Activated CD8-positive, alpha-beta T cell treated with anti-CD3 and anti-CD28 coated beads for 36 hours (primary cell): ENCODE measurements at places on chromosomes 2 and 18.

GRCh38 chr2:24576617-24577016 lies 85.6 kb downstream of the NCOA1 start:
- no peak for DNase-seq

DNA sequence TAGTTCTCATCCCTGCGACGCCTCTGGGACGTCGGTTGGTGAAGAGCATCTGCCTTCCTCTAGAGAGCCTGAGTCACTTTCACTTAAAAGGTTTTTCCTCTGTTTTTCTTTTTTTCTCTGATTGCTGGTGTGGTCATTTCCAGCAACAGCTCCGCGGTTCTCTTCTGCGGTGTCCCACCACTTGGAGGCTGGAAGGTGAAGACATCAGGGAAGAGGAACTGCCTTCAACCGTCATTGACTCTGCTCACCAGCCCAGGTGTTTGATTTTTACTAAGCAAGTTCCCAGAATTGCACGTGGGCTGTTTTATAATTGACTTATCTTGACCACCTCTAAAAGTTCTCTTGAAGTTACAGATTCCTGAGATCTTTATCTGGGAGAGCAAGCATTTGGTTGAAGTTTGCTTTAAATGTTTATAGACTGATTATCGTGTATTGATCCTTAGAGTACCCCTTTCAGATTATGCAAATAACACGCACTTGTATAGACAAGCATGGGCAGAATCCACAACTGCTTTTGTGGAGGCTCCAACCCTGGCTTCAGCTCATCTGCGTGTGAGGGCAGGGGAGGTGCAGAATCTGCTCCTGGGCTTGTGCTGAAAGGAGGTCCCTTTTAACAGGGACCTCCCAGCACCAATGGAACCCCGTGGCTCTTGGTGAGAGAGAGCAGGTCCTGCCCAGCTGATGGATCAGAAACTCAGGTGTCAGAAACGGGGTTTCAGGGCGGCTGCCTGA lies 3.5 kb downstream of the CTDP1 start:
- DNase-seq: peak; percentile 79

DNA sequence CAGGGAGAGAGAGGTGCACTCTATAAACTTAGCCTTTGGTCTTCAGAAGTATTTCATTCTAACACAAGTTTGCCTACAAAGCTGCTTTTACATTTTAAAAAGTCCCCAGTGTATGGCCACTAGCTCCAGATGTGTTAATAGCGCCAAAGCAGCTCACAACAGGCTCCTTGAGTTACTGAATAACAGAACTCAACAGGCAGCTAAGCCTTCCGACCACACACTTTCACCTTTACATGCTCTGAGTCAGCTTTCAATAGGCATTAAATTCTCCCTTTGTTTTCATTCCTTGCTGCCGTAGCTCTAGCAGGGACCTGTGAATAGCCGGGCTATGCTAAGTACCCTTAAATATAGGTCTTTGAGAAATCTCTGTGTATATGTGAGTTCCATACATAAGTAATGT lies 262.8 kb upstream of the PARD3B start:
- DNase-seq: no peak

GRCh38 chr2:84456156-84456555 lies 2.9 kb downstream of the SUCLG1 start:
- no peak for DNase-seq

DNA sequence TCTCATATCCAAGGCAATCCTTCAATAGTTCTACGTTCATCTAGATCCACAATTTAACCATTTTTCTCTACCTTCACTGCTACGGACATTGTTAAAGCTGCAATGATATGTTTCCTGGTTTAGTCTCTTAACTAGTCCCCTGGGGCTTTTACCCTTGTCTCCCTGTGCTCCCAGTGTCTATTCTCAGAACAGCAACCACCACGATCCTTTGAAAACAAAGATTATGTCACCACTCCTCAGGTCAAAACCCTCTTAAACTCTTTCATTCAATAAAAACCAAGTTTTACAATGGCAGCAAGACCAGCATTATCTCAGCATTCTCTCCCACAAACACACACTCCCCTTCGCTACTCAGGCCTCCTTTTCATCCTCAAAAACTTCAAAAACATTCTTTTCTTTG lies 298.2 kb upstream of the CHST9 start:
- DNase-seq: no peak

DNA sequence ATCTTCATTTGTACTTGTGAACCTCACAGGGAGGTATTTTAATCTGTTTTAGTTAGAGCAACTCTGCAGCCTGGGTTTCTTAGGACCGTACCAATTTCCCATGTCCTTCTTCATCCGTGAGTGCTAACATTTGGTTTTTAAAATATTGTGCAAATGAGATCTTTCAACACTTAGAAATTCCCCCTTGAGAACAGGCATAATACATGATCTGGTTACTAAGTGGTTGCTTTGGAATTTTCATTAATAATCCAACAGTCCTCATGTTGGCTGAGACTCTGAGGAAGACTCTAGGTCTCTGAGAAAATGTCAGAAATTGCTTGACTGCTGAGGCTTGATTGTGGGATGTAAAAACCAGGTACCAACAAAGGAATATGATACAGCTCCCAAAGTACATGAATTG lies 125.6 kb upstream of the CDCA7 start:
- DNase-seq: no peak

GRCh38 chr2:73877071-73877802 lies 15.6 kb upstream of the ACTG2 start:
- no peak for DNase-seq

GRCh38 chr18:75350512-75350839 lies 77.0 kb downstream of the SMIM21 start:
- no peak for DNase-seq

DNA sequence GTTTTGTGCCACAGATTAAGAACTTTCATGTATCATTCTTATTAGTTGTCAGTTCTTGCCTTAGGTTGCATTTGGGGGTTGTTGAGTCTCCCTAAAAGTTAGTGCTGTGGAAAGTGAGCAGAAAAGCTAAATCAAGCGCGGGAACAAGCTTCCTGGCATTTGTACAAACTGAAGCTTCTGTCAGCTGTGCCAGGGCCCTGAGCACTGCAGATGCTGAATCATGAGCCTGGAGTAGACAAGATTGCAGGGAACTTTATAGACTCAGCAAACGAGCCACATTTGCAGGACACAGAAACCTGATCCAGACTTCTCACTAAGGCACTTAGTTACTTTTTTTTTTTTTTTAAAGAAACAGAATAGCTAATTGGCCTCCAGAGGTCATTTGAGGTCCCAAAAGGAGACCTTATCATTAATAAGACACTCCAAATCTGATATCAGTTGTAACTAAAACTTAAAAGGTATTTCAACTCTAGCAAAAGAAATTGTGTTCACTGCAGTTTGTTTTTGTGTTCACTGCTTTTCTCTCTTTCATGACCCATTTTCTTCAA lies 88.7 kb downstream of the ADAM23 start:
- no peak for DNase-seq

DNA sequence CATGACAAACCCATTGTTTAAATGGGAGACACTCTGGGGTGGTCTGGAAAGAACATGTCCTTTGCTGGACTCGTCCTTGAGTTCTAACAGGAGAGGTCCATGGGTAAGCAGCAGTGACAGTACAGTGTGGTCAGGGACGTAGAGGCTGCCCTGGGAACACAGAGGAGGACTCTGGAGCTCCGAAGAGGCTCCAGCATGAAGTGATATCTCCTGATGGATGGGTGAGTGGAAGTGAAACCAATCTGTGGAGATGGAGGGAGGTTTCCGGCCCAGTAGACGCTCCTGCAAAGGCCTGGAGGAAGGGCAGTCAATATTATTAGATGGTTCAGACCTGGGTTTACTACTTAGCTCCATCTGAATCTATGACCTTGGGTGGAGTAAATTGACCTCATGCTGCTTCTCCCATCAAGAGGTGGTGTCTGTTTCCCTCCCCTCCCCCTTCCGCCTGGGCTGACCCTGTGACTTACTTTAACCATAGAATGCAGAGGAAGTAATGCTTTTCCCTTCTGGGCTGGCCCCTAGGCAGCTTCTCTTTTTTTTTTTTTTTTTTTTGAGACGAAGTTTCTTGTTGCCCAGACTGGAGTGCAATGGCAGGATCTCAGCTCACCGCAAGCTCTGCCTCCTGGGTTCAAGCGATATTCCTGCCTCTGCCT lies 2.3 kb upstream of the TFCP2L1 start:
- no peak for DNase-seq

- DNase-seq: no peak
Measured at GRCh38 chr2:12764075-12764730, 47.5 kb downstream of the TRIB2 start.

DNA sequence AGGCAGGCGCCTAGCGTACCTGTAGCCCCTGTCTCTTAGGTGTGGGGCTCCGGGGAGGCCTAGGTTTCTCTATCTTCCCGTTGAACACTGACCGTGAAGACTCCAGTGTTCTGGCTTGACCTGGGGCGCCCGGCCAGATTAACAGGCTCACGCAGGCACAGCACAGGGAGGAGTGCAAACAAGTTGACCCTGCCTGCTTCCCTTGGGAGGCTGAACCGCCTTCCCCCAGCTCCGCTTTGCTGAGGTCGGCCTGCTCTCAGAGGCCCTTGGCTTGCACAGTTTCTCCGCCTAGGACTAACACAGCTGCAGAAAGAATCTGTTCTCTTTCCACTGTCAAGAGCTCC lies 567 bp downstream of the PCYOX1 start:
- no peak for DNase-seq

- peak; percentile 89 for DNase-seq
Measured at GRCh38 chr2:7567646-7568045, 650.4 kb downstream of the RNF144A start.

DNA sequence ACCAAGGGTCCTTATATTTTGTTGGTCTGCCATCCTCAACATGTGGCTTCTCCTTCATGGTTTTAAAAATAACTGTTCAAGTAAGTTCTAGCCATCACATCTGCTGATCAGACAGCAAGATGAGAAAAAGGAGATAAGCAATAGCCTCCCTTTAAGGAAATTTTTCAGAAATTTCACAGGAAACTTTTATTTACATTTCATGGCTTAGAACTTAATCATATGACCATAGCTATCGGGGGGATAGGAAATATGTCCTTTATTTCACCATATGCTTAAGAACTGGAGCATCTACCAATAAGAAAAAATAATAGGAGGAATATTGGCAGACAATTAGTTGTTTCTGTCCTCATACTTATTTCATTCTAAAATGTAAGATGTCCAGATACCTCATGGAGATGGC lies 16.2 kb downstream of the ATF2 start:
- no peak for DNase-seq

DNA sequence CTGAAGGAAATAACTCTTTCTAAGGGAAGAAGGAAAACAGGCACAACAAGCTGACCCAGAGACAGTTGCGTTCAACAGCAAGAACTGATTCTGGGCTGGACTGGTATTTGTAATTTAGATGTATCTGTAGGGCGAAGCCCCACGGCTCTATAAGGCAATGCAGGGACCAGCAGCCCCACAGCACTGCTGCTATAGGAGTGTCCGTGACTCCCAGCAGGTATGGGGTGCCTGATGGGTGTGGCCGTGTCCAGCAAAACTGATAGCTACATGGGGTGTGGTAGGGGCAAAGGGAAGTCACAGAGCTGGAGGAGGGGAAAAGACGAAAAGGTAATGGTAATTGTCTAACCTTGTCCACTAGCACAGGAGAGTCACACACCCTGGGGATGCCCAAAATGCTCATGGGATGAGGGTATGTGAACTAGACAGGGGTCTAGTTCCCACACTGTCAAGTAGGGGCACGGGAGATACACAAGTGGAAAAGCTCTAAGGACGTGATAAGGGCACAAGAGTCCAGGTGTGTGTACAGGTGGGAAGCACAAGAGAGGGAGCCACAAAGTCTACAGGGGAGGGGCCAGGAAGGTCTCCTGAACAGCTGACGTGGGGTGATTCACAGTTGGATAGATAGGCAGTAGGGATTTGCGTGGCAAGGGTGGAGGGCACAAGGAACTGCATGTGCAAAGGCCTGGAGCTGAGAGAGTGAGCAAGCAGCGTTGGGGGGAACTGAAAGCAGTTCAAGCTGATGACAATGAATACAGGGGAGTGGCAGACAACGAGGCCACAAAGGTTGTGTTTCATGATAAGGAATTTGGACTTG lies 48.5 kb upstream of the ASPRV1 start:
- no peak for DNase-seq
